Endodermal cell (in vitro differentiated cells): ENCODE measurements at places on chromosomes 5 and 9. TPM values are rescaled to one million over a fixed set of nuclear protein-coding genes. Genes with fewer than 3 reads are reported as not detected.

DNA sequence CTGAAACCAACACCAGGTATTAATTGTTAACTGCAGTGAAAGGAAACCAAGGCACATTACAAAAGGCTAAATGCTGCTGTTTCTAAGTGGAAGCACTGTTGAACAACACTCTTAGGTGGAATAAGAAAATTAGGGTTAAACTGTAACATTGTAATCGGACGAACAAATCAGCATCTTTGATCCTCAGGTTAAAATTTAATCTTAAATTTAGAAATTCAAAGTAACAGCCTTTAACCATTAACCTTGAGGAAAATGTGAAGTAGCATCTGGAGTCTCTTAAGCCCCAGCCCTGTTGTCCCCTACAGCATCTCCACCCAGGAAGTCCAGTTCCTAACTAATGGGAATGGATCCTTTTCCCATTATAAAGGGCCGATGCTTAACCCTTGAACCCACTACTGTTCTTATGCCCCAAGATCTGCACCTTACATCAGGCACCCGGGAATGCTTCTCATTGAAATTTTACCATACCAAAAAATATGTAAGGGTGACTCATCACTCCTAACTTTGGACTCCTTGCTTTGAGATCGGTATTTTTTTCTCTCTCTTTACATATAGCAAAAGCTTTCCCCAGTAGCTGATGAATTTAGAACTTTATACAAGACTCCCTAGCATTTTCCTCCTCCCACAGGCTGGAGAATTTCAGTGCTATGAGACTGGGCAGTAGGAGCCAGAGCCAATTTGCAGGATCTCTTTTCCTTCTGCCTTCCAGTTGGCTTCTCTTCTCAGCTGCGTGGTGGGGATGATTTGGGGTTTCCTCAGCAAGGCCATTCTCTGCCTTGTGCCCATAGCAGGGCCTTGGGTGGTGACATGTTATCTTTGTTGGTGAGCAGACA lies 32.0 kb upstream of the ITGA2 start:
- H3K27me3 ChIP-seq = no peaks in the 10 kb centered on the region
- H3K27ac ChIP-seq = no peak overlapping the region
- no peaks in the 10 kb centered on the region for H3K36me3 ChIP-seq
- no peak for DNase-seq
- no peak overlapping the region for H3K4me3 ChIP-seq

DNA sequence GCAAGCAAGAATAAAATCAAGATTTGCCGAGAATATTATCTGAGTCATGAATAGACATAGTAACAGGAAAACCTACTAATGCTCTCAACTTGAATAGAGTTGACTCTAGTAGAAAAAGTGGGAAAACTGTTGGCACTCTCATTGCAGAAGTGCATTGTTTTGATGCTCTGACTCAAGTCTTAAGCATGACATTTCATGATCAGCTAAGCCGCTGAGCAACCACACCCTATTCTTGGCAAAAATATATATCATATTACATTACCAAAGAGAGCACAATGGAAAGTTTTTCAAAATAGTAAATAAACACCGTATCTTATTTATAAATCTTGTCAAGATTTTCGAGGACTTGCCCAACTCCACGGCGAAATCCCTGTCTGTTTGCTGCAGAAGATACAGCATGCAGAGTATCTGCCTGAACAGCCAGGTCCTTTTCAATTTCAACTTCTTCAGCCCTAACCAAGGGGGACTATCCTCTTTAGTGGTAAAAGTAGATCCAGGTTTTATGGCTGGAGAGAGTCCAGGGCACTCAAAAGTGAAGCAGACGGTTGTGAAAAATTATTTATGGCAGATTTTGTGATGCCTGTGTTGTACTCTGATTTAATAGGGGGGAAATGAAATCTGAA lies 13.9 kb upstream of the ADAMTSL1 start:
- H3K36me3 ChIP-seq = no peaks in the 10 kb centered on the region
- no peak for DNase-seq
- H3K4me1 ChIP-seq = no peaks in the 10 kb centered on the region
- no peak overlapping the region for H3K4me3 ChIP-seq
- H3K27me3 ChIP-seq = no peaks in the 10 kb centered on the region
- H3K27ac ChIP-seq = no peak overlapping the region

DNA sequence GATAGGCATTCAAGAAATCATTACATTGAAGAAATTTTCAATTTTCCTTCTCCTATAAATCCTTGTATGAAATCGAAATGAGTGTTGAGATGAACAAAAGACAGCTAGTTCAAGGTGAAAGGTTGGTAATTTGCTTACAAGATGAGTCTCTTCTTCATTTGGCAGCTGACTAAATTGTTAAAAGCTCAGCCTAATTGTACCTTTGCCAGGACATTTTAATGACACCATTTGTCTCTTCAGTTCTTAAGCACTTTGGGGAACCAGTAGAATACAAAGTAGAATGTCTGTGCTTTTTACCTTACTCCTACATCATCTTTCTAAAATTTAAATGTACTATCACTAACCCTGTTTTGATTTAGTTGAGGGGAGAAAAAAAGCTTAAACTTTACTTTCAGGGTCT lies 59.4 kb downstream of the GRAMD2B start:
- no peaks in the 10 kb centered on the region for H3K4me1 ChIP-seq
- H3K4me3 ChIP-seq = no peak overlapping the region
- no peak for DNase-seq
- H3K27ac ChIP-seq = no peak overlapping the region
- H3K36me3 ChIP-seq = peaks cover 40% of the 10 kb centered on the region

DNA sequence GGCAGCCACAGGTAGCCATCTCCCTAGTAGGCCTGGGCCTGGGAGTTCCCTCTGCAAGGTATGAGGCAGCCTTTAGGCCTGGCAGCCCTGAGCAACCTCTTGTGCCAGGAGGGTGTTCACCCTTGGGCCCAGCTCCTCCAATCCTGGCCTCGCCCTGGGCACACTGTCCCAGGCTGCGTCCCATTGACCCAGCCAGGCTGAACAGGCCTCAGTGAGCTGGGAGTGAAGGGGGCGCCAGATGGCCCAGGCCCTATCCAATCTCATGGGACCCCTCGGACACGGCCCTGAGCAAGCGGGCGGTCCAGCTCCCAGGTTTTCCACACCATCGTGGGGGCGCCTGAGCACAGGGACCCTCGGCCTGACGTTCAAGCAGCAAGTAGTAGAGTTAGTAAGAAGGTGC lies 14.5 kb downstream of the SH3GLB2 start:
- H3K4me1 ChIP-seq = no peaks in the 10 kb centered on the region
- no peak overlapping the region for H3K4me3 ChIP-seq

- no peaks in the 10 kb centered on the region for H3K4me1 ChIP-seq
- peak; percentile 17 for DNase-seq
- no peaks in the 10 kb centered on the region for H3K36me3 ChIP-seq
- H3K4me3 ChIP-seq = no peak overlapping the region
- H3K27me3 ChIP-seq = no peaks in the 10 kb centered on the region
- H3K27ac ChIP-seq = no peak overlapping the region
Measured at GRCh38 chr9:121844098-121844497, 192.7 kb downstream of the DAB2IP start.

DNA sequence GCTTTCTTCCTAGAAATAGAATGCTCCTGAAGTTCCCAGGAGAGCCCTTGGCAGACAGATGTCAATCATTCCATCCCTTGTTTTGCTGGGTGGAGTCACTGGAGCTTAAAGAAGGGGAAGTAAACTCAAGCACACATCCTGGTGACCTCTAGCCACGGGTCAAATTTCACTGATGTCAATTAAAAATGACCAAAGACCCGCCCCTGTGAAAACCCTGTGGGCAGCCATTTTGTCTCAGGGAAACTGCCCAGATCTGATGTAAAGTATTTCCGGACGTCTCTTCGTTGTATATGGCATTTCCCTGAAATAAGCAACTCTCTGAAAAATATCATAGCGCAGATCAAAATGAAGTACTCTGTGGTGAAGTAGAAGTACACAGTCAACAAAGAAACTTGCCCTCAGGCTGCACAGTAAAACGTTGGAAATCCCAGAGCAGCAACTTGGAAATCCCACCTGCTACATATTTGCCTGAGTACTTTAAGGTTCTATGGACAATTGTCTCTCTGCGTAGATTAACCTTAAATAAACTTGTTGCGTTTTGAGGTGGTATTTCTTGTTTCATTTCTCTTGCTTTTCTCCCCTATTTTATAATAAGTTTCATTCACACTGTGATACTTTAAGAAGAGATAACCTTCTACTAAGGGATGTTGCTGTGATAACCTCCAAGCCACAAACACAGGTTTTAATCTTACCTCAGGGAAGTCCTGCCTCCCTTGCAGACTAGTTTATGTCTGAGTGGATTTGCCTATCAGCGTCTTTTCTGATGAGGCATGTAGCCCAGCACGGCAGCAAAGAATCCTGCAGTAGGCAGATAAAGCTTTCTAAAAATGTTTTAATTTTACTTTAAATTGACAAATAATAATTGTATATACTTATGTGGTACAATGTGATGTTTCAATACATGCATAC lies 60.9 kb upstream of the PIP5K1B start:
- no peak overlapping the region for H3K27ac ChIP-seq
- peaks cover 6% of the 10 kb centered on the region for H3K27me3 ChIP-seq
- H3K4me1 ChIP-seq = peaks cover 9% of the 10 kb centered on the region

DNA sequence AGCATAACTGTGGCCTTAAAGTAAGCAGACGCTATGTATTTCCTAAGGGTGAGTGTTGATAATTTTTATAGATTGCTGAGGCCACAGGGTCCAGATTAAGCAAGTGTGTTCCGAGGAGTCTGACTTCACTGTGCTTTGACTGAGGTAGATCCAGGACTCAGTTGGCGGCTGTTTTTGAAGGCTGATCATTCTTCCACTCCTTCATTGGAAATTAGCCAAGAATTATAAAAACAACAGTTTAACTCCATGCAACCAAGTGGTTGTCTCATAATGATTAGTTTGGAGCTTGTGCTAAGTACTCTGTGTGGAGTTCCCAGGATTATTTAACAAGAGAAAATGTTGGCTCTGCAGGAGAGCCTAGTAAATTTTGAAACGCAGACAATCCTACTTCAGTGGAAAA lies 19.1 kb downstream of the IQGAP2 start:
- H3K27ac ChIP-seq = no peak overlapping the region
- H3K27me3 ChIP-seq = no peaks in the 10 kb centered on the region
- H3K4me1 ChIP-seq = no peaks in the 10 kb centered on the region
- no peak for DNase-seq

The MSMP gene
- 0.66 to 0.74 TPM in 2 of 3 replicates, not detected in the other for total RNA-seq

The F2RL1 gene
- 14.0 to 19.3 TPM (median 18.2 TPM) in 3 replicates for total RNA-seq

The PRXL2C gene
- total RNA-seq = 2.5 to 3.1 TPM (median 2.8 TPM) in 3 replicates

DNA sequence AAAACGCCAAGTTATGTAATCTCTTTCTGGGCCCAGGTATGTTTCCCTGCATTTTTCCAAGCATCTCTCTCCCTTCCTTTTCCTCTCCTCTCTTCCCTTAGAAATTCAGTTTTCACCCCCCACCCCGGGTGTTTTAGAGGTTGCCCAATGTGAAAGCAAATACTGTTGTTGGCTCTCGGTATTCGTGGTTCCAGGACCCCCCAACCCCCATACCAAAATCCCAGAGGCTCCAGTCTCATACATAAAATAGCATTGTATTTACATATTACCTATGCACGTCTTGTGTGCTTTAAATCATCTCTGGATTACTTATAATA lies 48.8 kb downstream of the ACER2 start:
- no peaks in the 10 kb centered on the region for H3K4me1 ChIP-seq
- H3K27ac ChIP-seq = no peak overlapping the region
- H3K27me3 ChIP-seq = no peaks in the 10 kb centered on the region
- no peak for DNase-seq

The BNIP1 gene
- total RNA-seq = 7.3 to 9.9 TPM (median 7.8 TPM) in 3 replicates

DNA sequence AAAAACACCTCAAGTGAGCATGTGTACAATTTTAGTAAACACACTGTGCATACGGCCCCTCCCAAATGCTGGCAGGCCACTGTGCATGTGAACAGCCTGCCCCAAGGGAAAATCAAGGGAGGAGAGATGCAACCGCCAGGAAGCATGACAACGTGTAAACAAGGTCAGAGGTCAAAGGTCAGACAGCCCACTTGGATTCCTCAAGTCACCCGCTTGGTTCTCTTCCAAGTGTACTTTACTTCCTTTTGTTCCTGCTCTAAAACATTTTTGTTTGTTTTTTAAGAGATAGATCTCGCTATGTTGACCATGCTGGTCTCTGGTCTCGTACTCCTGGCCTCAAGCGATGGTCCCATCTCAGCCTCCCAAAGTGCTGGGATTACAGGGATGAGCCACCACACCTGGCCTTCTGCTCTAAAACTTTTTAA lies 126.7 kb upstream of the SHB start:
- no peak for DNase-seq
- H3K27ac ChIP-seq = no peak overlapping the region
- no peaks in the 10 kb centered on the region for H3K27me3 ChIP-seq
- no peak overlapping the region for H3K4me3 ChIP-seq
- H3K4me1 ChIP-seq = no peaks in the 10 kb centered on the region

- no peaks in the 10 kb centered on the region for H3K36me3 ChIP-seq
- no peaks in the 10 kb centered on the region for H3K27me3 ChIP-seq
- DNase-seq = no peak
- H3K4me3 ChIP-seq = no peak overlapping the region
Measured at GRCh38 chr5:32869216-32869615, 158.1 kb downstream of the NPR3 start.

The RAB3C gene
- 4.7 and 5.8 TPM in 2 replicates for total RNA-seq

DNA sequence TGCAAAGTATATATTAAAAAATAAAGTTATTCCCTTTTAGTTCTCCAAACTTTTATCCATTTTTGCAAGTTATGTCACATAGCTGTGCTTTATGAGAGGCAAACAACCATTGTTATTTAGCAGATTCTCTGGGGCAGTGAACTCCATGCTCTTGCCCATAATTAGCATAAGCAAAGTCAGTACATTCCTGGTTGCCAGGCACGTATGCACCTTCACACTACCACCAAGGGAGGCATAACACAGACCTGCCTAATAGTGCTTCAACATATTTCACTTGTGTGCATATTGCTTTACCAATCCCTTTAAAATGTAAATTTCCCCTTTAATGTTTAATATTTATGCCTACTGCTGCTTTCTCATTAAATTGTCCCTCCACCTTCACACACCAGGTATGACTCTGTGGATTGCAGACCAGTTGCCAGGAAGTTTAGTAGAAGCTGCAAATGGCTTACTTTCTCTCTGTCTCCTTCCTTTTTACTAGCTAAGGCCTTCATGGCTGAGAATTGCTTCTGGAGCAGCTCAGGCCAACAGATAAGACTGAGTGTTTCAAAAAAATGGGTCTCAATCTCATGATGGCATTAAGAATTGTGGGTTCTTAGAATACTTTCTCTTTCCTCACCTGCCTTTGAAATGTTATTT lies 388.2 kb downstream of the PRR16 start:
- H3K4me1 ChIP-seq = peaks cover 10% of the 10 kb centered on the region
- no peak overlapping the region for H3K4me3 ChIP-seq
- no peaks in the 10 kb centered on the region for H3K36me3 ChIP-seq
- H3K27me3 ChIP-seq = no peaks in the 10 kb centered on the region
- DNase-seq = peak; percentile 67
- H3K27ac ChIP-seq = no peak overlapping the region

- H3K27ac ChIP-seq = no peak overlapping the region
- H3K4me3 ChIP-seq = no peak overlapping the region
- DNase-seq = no peak
- H3K27me3 ChIP-seq = no peaks in the 10 kb centered on the region
Measured at GRCh38 chr9:4689687-4690104, 10.3 kb downstream of the CDC37L1 start.
